ENCODE measurements at places on chromosomes 5 and 9.

DNA sequence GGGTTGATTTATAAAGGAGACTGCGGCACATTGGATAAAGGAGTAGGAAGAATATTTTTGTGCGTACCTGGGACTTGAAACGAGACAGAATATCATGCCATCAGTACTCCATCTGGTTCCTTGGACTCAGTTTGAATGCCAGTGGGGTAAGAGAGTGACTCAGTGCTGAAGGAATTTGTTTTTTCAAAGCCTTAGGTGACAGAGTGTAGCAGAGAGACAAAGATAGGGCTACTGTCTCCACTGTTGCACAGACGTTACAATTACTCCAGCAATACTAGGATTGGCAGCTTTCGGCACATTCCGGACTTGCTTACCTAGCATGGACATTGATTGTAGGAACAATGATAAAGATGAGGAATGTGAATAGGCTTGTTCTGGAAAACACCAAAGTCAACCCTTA, 250.7 kb downstream of the KCTD16 start:
- DNase-seq, result peak; percentile 34
- peaks cover 32% of the 10 kb centered on the region for H3K4me1 ChIP-seq
- H3K27me3 ChIP-seq, result peaks cover 6% of the 10 kb centered on the region

- DNase-seq, result no peak
- no peaks in the 10 kb centered on the region for H3K36me3 ChIP-seq
- no peak overlapping the region for H3K4me3 ChIP-seq
- H3K4me1 ChIP-seq, result no peaks in the 10 kb centered on the region
- peaks cover 7% of the 10 kb centered on the region for H3K27me3 ChIP-seq
- H3K27ac ChIP-seq, result no peak overlapping the region
These were observed 40.7 kb downstream of the HRH2 start for GRCh38 chr5:175698401-175699115.

DNA sequence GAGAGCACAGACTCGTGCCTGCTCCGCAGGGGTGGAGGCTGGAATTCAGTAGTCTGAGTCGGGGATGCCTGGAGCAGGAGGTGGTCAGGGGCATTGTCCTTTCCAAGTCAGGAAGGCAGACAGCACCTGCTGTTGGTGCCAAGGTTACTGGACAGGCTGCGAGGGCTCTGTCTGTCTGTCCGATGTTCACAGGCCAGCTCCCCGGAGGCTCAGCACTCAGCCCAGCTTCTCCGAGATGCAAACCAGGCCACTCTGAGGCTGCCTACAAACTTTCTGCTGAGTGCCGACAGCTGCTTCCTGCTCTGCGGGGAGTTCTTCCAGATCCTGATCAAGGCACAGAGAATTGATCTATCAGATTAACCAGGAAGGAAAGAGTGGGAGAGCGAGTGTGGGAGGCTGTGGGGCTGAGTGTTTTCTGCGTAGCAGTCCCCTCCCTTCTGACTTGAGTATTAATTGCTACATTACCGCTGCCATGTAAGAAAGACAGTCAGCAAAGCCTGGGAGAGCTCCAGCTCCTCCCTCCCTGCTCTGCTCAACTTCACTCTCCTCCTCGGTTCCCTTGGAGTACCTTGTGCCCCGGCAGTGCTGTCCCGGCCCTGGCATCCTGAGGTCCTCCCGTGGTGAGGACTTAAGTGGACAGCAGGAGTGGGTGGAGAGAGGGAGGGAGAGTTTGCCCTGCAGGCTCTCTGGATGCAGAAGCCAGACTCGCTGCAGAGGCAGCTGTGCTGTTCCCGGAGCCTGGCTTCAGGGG, 36.0 kb downstream of the KCNMB1 start:
- no peak for DNase-seq
- H3K27me3 ChIP-seq, result peaks cover 16% of the 10 kb centered on the region
- H3K27ac ChIP-seq, result no peak overlapping the region
- H3K4me3 ChIP-seq, result no peak overlapping the region
- H3K36me3 ChIP-seq, result no peaks in the 10 kb centered on the region
- no peaks in the 10 kb centered on the region for H3K4me1 ChIP-seq

GRCh38 chr5:139155333-139155732, 42.8 kb downstream of the SIL1 start:
- H3K27me3 ChIP-seq, result peaks cover 1% of the 10 kb centered on the region
- H3K4me1 ChIP-seq, result peaks cover 2% of the 10 kb centered on the region
- H3K27ac ChIP-seq, result no peak overlapping the region
- no peak for DNase-seq

DNA sequence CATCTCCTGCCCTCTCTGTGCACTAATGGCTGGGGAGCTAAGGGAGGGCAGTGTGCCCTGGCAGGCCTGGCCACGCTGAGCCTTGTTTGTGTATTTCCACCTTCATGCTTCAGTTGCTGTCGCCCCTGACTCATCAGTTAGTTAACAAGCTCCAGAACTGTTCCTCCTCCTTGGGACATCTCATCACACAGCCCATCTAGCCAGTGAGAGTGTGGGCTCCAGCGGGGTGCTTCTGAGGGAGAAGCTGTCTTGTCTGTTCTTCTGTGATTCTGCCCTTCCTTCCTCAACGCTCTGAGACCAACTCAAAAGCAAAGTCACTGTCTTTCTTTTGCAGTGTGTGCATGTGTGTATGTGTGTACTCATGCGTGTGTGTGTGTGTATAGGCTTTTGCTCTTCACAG, 58.3 kb upstream of the CPEB4 start:
- peaks cover 20% of the 10 kb centered on the region for H3K4me1 ChIP-seq
- peaks cover 13% of the 10 kb centered on the region for H3K36me3 ChIP-seq
- peaks cover 4% of the 10 kb centered on the region for H3K27me3 ChIP-seq
- H3K4me3 ChIP-seq, result no peak overlapping the region
- peak; percentile 43 for DNase-seq

DNA sequence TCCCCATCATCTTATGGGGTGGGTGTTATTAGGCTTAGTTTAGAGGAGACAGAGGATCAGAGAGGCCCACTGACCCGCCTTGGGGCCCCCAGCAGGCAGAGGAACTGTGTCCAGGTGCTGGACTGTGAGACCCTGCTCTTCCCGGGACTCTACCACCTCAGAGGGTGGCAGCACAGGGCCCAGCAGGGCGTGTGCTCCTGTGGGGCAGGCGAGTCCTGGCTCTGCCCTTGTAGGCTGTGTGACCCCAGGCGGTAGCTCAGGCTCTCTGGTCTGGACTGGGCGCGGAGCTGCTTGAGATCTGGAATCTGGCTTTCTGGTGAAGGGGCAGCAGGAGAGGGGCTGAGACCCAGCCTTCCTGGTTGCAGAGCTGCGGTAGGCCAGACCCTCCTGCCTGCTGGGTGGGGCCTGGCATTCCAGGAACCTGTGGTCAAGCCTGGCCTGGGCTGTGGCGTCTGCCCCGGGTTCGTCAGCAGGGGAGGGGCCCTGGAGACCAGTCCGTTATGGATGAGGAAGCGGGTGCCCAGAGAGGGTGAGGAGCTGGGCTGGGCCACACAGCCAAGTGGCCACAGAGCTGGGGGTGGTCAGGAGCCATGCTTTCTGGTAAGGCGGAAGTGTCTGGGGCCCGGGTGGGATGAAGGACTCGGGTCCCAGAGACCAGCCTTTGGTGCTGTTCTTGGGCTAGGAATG, 46.5 kb downstream of the RXRA start:
- H3K4me3 ChIP-seq, result no peak overlapping the region
- DNase-seq, result no peak
- H3K27ac ChIP-seq, result no peak overlapping the region
- no peaks in the 10 kb centered on the region for H3K27me3 ChIP-seq

DNA sequence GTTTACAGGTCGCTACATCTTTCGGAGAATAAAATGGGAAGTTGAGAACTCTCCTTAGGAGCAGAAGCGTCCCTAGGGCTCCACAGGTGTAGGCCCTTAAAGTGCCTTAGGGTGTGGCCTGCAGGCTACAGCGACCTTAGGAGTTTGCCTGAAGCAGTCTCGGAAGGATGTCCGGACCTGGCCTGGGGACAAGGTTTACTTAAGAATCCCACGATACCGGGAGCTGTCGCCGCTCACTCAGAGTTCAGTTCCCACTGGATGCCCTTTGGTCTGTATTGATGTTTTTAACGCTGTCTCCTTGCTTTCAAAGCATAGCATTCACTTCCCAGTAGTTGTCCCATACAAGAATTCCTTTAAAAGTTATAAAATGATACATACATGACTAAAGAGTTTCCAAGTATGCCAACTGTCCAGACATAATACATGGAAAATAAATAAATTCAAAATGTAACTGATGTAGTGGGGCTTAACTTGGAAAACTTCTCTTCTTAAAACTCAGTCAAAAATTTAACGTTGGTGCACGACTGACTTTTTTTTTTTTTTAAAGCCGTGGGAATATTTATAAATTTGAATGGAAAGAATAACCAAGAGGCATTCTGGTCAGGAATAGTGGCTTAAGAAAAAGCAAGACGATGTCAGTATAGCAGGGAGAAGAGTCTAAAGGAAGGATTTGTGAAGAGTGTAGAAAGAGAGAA, 848 bp downstream of the RAD50 start:
- H3K27me3 ChIP-seq, result peaks cover 10% of the 10 kb centered on the region
- peak overlapping the region; percentile 94 for H3K4me3 ChIP-seq
- H3K4me1 ChIP-seq, result peaks cover 25% of the 10 kb centered on the region
- H3K36me3 ChIP-seq, result peaks cover 8% of the 10 kb centered on the region
- DNase-seq, result peak; percentile 2

GRCh38 chr9:98323831-98324135, 68.3 kb upstream of the TBC1D2 start:
- H3K27ac ChIP-seq, result peak overlapping the region; percentile 86
- no peaks in the 10 kb centered on the region for H3K36me3 ChIP-seq
- H3K4me1 ChIP-seq, result peaks cover 65% of the 10 kb centered on the region
- H3K27me3 ChIP-seq, result no peaks in the 10 kb centered on the region
- DNase-seq, result no peak
- no peak overlapping the region for H3K4me3 ChIP-seq

DNA sequence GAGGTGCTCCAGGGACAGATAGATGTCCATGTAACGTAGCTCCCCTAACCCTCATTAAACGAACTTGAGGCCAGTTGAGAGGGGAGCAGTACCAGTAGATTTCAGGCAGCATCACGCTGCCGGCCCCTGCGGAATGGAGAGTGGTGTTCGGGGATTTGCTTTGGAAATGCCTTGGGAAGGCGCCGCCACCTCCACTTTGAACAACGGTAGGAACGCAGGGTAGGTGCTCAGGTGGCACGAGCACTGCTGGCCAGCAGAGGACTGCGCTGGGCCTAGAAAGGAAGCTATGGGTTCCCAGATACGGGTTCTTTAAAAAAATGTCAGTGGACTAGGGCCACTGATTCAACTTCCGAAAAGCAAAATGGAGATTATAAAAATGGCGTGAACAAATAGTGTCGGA, 271.8 kb downstream of the FANCC start:
- peaks cover 6% of the 10 kb centered on the region for H3K27me3 ChIP-seq
- H3K27ac ChIP-seq, result no peak overlapping the region
- no peak for DNase-seq
- no peak overlapping the region for H3K4me3 ChIP-seq
- peaks cover 32% of the 10 kb centered on the region for H3K36me3 ChIP-seq
- peaks cover 43% of the 10 kb centered on the region for H3K4me1 ChIP-seq

- H3K4me1 ChIP-seq, result peaks cover 7% of the 10 kb centered on the region
- peaks cover 1% of the 10 kb centered on the region for H3K27me3 ChIP-seq
- H3K4me3 ChIP-seq, result no peak overlapping the region
These were observed 10.0 kb downstream of the SPINK4 start for GRCh38 chr9:33249983-33250382.

DNA sequence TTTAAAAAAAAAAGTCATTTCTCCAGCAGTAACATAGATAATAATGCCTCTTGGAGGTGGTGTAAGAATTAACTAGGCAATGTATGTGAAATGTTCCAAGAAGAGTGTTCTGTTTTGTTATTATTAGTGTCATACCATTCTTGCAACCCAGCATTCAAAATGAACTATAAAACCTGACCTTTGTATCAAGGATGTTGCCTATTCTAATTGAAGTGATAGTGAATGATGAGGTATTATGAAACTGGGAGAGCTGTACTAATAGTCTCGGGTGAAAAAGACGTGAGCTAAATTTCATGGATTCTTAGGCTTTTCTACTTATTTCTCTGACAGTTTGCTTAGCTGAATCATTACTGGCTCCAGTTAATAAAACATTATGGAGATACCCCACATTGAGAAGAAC, 224.6 kb downstream of the CD180 start:
- no peak overlapping the region for H3K4me3 ChIP-seq
- peaks cover 16% of the 10 kb centered on the region for H3K4me1 ChIP-seq
- H3K27me3 ChIP-seq, result no peaks in the 10 kb centered on the region
- H3K36me3 ChIP-seq, result no peaks in the 10 kb centered on the region
- no peak for DNase-seq

DNA sequence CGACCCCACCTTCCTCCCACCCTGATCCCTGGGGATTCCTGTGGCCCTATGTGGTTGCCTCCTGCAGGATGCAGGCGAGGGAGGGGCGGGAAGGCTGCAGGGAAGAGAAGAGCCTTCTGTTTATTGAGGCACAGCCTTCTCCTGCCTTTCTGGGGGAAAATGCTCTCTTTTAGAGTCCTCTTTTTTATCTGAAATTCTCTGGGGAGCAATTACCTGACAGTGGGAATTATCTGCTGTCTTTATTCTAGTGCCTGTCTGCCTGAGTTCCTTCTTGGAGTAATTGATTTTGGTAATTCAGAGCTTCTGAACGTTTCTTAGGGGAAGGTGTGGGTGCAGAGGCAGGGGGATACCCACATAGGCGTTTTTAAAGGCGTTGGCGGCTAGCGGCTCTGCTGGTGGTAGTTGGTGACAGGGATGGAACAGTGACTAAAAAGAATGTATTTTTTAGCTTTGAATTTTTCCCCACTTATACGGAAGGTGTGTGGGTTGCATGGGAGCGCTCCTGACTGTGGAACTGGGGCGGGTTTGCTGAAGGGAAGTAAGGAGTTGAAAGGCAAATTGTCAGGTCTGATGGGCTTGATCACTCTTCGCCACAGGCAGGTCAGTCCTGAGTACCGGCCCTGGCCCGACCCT, 35.2 kb upstream of the DAB2IP start:
- H3K36me3 ChIP-seq, result no peaks in the 10 kb centered on the region
- H3K27me3 ChIP-seq, result peaks cover 25% of the 10 kb centered on the region
- DNase-seq, result no peak
- no peak overlapping the region for H3K4me3 ChIP-seq

DNA sequence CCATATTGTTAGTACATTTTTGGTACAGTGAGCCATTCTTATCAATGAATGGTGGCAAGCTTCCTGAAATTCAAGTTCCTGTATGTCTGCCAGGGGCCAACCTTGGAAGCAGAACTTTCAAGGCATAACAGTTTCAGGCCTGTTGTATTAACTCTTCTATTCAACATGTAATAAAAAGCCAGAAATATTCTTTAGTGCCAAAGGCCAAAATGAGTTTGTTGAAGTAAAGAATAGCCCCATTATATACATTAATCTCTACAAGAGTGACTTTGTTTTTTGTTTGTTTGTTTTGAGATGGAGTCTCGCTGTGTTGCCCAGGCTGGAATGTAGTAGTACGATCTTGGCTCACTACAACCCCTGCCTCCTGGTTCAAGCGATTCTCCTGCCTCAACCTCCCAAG, 321.3 kb downstream of the KDM4C start:
- DNase-seq, result no peak
- H3K27ac ChIP-seq, result no peak overlapping the region

GRCh38 chr9:93124793-93125192, 9.3 kb downstream of the NINJ1 start:
- no peak overlapping the region for H3K4me3 ChIP-seq
- H3K36me3 ChIP-seq, result no peaks in the 10 kb centered on the region
- no peak overlapping the region for H3K27ac ChIP-seq
- DNase-seq, result no peak
- 0 out of 2 replicates have a peak, but pooled peaks cover 1% of the 10 kb centered on the region for H3K27me3 ChIP-seq

GRCh38 chr9:128684065-128684324, 5.0 kb upstream of the SET start:
- H3K4me1 ChIP-seq, result peaks cover 44% of the 10 kb centered on the region
- H3K27ac ChIP-seq, result peak overlapping the region; percentile 98
- H3K4me3 ChIP-seq, result peak overlapping the region; percentile 100
- peaks cover 4% of the 10 kb centered on the region for H3K36me3 ChIP-seq
- H3K27me3 ChIP-seq, result peaks cover 5% of the 10 kb centered on the region
- DNase-seq, result no peak
